ENCODE measurements at places on chromosomes 12 and 14. TPM values are rescaled to one million over a fixed set of nuclear protein-coding genes. Genes with fewer than 3 reads are reported as not detected.

Gene PZP
- not detected for total RNA-seq

Gene LRRK2
- 4.8 TPM for total RNA-seq

Gene TRIM9
- total RNA-seq, result 0.59 TPM

Gene CCDC175
- not detected for total RNA-seq

Gene ESRRB
- not detected for total RNA-seq

Gene GALNT16
- total RNA-seq, result 2.3 TPM

Gene INSM2
- total RNA-seq, result not detected

Gene PPFIA2
- total RNA-seq, result 2.2 TPM

Gene ABCD2
- under 0.01 TPM for total RNA-seq

Gene CCDC198
- not detected for total RNA-seq

Gene PAH
- total RNA-seq, result not detected

All from subcutaneous preadipocyte (primary cell).